Activated CD4-positive, alpha-beta memory T cell treated with anti-CD3 and anti-CD28 coated beads for 36 hours (primary cell): ENCODE measurements at places on chromosomes 6 and 20. TPM values are rescaled to one million over a fixed set of nuclear protein-coding genes. Genes with fewer than 3 reads are reported as not detected.

GRCh38 chr6:169890049-169890448 is 138.6 kb downstream of the ERMARD start:
- DNase-seq: no peak
- H3K36me3 ChIP-seq: no peaks in the 10 kb centered on the region
- H3K27ac ChIP-seq: no peak overlapping the region
- H3K4me1 ChIP-seq: no peaks in the 10 kb centered on the region

TRIM31 gene
- not detected for total RNA-seq

DNA sequence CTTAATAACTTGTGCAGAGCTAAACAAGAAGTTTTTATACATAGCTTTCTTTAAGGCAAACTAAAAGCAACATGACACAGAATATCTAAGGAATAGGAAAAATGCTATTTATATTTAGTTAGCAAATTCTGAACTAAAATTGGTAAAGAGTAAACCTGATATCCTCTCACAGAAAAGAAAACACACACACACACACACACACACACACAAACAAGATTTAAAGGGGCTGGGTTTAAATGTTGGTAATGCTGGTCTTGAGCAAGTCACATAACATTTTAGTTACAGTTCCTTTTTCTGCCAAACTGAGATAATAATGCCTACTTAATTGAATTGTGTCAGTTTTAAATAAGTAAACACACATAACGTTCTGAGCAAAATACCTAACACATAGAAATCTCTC is 1.6 kb downstream of the TRDN start:
- no peak for DNase-seq
- H3K36me3 ChIP-seq: no peaks in the 10 kb centered on the region
- H3K4me3 ChIP-seq: no peak overlapping the region
- H3K4me1 ChIP-seq: no peaks in the 10 kb centered on the region
- no peaks in the 10 kb centered on the region for H3K27me3 ChIP-seq

FKBP1C gene
- total RNA-seq: 0.48 TPM

SLC4A11 gene
- 1.1 TPM for total RNA-seq

- H3K4me3 ChIP-seq: no peak overlapping the region
- H3K27ac ChIP-seq: no peak overlapping the region
- H3K27me3 ChIP-seq: no peaks in the 10 kb centered on the region
- no peak for DNase-seq
- peaks cover 7% of the 10 kb centered on the region for H3K36me3 ChIP-seq
Observed at GRCh38 chr6:143629104-143630080, 48.4 kb upstream of the PHACTR2 start.

- DNase-seq: no peak
- no peaks in the 10 kb centered on the region for H3K27me3 ChIP-seq
- H3K4me3 ChIP-seq: no peak overlapping the region
- H3K27ac ChIP-seq: no peak overlapping the region
- H3K36me3 ChIP-seq: no peaks in the 10 kb centered on the region
Observed at GRCh38 chr6:122809001-122809400, 19.9 kb downstream of the SMPDL3A start.

HAO1 gene
- not detected for total RNA-seq
